GF-D8 (cell line): ENCODE measurements at places on chromosomes 2 and 18.

GRCh38 chr2:221517146-221517695 is 54.9 kb downstream of the EPHA4 start:
- no peak for DNase-seq

GRCh38 chr18:8333961-8334360 is 275.3 kb upstream of the RAB12 start:
- no peak for DNase-seq

DNA sequence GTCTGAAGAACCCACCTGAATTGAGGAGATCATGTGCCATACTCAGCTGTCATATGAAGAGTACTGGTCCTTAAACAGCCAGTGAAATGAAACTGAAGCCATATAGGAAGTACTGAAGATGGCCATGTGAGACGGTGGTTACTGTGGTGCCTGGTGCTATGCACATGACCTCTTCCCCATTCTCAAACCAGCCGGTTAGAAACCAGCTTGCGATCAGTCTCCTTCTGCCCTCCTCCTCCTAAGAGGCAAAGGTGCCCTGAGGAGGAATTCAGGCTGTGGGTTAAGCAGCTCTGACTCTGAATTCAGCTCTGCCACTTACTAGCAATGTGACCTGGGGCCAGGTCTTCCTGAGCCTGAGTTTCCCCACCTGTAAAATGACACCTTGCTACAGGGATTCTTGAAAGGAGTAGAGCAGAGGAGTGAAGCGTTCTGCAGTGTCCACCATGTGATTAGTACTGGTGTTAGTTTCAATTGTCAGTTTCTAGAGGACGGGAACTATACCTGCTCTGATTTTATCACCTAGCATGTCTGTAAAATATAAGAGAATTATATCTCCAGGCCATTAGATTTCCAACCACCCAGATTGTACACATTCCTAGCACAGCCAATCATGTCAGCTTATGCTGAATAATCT is 5.1 kb downstream of the FECH start:
- DNase-seq, result peak; percentile 83

DNA sequence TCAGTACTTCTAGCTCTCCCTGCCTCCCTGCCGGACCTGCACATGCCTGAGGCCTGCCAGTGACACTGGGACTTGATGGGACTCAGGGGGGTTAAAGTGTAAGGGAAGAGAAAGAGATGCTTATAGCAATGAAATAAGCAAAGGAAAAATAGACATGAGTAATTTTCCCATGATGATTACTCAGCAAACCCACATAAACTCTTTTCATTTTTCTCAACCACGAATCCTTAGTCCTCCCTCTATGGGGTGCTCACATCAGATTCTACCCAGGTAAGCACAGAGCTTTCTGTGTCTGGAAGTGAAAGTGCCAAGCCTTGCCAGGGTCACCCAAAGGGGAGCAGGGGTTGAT is 44.8 kb upstream of the ANKRD62 start:
- DNase-seq, result no peak

DNA sequence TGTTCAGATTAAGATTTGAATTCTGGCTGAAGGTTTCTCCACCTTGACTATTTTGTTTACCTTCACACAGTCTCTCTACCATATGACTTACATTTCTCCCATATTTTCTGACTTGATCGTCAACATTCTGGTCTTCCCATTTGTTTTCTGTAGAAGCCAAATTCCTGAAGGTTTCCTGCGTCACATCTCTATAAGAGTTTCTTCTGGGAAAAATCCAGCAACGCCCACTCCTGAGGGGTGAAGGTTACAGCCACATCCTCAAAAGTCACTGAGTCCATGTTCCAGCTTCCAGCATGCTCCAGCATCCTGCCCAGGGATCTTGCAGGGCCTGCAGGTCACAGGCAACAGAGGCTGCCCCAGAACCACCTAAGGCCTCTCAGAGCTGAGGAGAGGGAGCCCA is 47.5 kb downstream of the NBEAL1 start:
- DNase-seq, result no peak

DNA sequence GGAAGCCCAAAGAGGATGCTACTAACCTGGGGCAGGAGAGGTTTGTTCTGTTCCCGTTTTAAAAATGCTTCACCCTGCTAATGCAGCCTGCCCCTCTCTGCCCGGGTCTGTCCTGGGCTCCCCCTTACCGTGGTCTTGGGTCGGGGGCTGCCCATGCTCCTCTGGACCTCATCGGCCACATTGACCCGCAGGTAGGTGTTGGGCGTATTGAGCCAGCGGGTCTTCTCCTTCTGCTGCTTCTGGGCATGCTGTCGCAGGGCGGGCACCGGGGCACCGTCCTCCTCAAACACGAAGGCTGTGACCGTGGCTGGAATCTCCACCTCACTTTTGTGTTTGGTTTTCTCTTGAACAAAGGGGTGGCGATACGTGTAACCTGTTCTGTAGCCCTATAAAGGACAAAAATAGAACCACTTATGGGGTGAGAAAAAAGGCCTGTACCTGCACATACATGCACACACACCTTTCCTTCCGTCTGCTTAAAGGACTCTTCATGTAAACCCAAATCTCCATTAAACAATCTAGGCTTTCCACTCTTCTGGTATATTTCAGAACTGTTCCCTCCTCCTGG is 89.3 kb downstream of the ADD2 start:
- DNase-seq, result no peak

DNA sequence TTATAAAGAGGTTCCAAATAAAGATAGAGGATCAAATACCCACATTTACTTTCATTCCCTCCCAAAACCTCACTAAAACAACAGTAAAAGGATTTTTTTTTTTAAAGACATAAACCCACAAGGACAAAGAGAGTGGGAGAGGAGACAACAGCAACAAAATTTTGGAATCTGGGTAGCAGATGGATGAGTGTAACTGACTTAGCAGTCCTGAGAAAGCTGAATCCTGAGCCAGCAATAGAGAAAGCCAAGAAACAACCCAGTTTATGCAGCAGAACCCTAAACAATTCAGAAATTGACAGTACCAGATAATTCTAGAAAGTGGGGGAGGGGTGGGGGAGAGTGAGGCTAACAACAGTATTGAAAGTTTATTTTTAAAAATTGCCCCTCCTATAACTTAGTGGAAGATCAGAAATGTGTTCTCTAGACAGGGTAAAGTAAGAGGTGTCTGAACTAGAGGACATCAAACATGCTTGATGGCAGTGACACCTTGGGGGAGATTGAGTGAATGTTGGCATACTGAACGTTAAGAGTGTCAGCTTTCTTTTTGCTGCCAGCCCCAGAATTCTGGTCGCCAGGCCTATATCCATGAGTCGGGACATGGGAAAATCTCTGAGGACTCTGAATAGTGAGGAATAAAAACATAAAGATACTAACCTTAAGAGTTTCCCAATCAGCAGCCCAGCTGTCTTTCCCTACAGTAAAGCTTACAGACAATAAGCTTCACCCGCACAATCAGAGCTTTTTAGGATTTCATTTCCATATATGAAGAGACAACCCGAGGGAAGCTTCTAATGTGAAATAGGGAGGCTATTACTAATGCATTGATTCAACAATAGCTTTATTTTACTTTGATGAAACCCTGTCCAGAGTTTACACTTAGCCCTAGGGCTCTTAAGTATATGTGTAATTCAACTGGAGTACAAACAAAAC is 128.0 kb upstream of the ALPP start:
- no peak for DNase-seq

GRCh38 chr18:21433436-21433835 is 167.1 kb downstream of the ESCO1 start:
- no peak for DNase-seq

- no peak for DNase-seq
Observed at GRCh38 chr2:224033601-224034000, 5.5 kb downstream of the SERPINE2 start.

GRCh38 chr2:74668087-74668486 is 14.0 kb downstream of the SEMA4F start:
- DNase-seq, result no peak

- DNase-seq, result no peak
Observed at GRCh38 chr2:26700078-26700477, 7.6 kb downstream of the KCNK3 start.

GRCh38 chr2:212530991-212531390 is 7.6 kb downstream of the ERBB4 start:
- DNase-seq, result no peak

DNA sequence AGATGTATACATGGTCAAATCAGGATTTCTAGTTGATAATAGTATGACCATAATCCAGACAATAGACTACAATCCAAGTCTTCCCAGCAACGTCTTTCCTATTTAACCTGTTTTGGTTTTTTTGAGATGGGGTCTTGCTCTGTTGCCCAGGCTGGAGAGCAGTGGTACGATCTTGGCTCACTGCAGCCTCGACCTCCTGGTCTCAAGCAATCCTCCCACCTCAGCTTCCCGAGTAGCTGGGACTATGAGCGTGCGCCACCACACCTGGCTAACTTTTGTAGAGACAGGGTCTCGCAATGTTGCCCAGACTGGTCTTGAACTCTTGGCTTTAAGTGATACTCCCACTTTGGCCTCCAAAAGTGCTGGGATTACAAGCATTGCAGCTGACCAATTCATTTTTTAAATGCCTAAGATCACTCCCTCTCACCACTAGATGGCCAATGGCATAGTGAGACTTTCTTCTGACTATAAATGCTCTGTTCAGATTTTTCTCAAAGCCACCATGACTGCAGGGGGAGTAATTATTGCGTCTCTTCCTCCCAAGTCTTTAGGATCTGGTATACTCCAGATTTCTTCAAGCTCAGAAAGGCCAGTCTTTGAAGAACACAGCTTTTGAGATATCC is 47.6 kb downstream of the HNRNPLL start:
- no peak for DNase-seq

- no peak for DNase-seq
Observed at GRCh38 chr2:104434318-104434792, 419.6 kb upstream of the POU3F3 start.

DNA sequence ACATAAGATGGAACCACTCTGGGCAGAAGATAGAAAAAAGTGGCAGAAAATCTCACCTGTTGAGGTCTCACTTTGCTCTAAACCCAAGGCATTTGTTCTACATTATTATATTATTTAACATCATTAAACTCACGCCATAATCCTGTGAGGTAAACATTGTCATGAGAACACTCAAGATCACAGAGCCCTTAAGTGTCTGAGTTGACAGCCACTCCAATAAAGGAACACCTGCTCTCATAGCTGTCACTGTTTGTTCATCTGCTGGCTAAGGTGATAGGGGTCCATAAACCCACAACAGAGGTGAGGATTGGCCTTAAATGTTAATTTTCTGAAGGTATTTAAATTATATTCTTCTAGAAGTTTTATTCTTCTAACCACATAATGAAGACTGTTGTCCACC is 439.7 kb downstream of the RIT2 start:
- no peak for DNase-seq

GRCh38 chr2:219684721-219685689 is 57.6 kb downstream of the SLC4A3 start:
- no peak for DNase-seq

GRCh38 chr2:219229305-219230058 is at the start of the genes ANKZF1 and ATG9A:
ANKZF1 (plus strand) TSS chr2:219229806; CDS start chr2:219230258, 452 bp downstream.
ATG9A (minus strand) TSS chr2:219229636; CDS start chr2:219228024, 1,612 bp downstream.
- DNase-seq, result peak; percentile 98

DNA sequence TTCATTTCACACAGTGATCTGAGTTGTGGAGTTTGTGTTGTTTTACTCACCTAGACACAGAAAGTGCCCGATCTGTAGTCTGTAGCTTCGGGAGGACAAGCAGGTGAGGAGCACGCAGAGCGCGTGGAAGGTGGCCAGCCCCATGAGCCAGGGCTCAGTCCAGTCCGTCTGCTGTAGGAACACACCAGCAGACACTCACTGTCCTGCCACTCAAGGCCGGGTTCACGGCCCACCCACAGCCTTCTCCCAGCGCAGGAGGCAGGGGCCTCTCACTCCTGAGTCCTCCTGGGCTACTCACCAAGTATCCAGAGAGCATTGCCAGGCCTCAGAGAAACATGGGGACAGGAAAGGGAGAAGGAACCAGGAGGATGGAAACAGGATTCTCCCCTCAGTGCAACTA is 1.7 kb downstream of the TMEM18 start:
- DNase-seq, result no peak

DNA sequence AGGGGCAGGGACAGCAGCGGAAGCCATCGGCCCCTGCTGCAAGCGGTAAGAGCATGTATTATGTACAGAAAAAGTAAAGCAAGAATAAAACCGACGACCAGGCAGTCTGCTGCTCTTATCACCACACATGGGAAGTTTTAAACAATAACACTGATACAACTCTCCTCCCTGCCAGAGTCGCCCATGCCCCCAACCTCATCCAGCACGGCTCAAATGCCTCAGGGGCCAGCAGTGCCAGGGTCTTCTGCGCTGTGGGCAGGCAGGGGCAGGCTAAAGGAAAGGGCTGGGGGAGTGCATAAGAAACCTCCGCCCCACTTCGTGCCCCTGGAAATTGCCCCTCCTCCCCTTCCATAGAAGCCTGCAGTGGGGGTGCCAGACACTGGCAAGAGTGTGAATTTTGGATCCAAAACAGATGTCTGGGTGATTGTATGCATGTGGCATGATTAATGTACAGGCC is 10.1 kb downstream of the TEX51 start:
- no peak for DNase-seq

- DNase-seq, result no peak
Observed at GRCh38 chr2:143909577-143910353, 610.2 kb downstream of the ZEB2 start.

GRCh38 chr2:128449226-128450061 is 130.8 kb upstream of the HS6ST1 start:
- no peak for DNase-seq

GRCh38 chr2:70009762-70010575 is 48.5 kb upstream of the ASPRV1 start:
- no peak for DNase-seq

DNA sequence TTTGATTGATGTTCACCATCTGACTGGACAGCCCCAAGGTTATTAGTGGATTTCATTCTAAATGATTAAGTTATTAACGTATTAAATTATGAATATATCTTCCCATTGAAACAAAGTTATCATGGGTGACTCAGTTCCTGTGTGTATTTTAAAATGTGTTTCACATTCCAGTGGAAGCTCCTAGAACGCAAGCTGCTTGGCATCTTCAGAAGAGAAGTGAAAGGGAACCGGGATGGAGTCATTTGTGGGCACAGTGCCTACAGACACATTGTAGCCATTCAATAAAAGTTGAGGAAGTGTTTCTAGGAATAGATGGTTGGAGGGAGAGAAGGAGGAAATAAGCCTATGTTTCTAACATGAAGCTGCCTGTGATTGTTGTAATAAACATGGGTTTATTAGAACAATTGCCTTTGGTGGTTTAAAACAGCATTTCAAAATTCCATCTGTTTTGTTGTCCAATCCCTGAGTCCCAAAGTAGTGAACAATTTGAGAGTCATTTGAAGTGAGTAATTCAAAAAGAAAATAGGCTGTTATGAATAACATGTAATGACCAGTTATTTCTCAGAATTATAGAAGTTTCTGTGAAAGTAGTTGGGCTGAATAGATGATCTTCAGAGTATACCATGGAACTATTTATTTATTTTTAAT is 143.5 kb downstream of the PKP4 start:
- DNase-seq, result no peak
